Sigmoid colon (tissue), 7 donors: ENCODE measurements at places on chromosomes 1 and 21. TPM values are rescaled to one million over a fixed set of nuclear protein-coding genes. Genes with fewer than 3 reads are reported as not detected.

Gene VAV3
- 33.7 TPM for polyA plus RNA-seq

Gene OR2T2
- not detected for polyA plus RNA-seq

Gene SYT6
- 0.32 TPM for polyA plus RNA-seq

Gene SPRR2A
- polyA plus RNA-seq: not detected

Gene C8A
- not detected for polyA plus RNA-seq

Gene RHCE
- polyA plus RNA-seq: not detected

Gene FCGR2B
- 20.3 TPM for polyA plus RNA-seq

Gene ZNF695
- polyA plus RNA-seq: under 0.01 TPM

Gene C1QC
- polyA plus RNA-seq: 94.3 TPM

Gene TRPM2
- polyA plus RNA-seq: 2.4 TPM

Gene CFHR4
- polyA plus RNA-seq: not detected

Gene ZNF362
- polyA plus RNA-seq: 3.5 TPM

Gene ANGPTL1
- 20.7 TPM for polyA plus RNA-seq

Gene C2CD4D
- 0.20 TPM for polyA plus RNA-seq

Gene WNT2B
- polyA plus RNA-seq: 1.2 TPM

Gene FMO1
- 0.60 TPM for polyA plus RNA-seq

Gene SYCP1
- polyA plus RNA-seq: not detected

Gene PTPRF
- polyA plus RNA-seq: 18.6 TPM

Gene KCNA3
- polyA plus RNA-seq: not detected

Gene DENND2D
- polyA plus RNA-seq: 34.2 TPM

Gene TAS1R1
- polyA plus RNA-seq: not detected

Gene PEF1
- 74.2 TPM for polyA plus RNA-seq

Gene STIL
- 2.4 TPM for polyA plus RNA-seq

Gene GUCA2B
- polyA plus RNA-seq: 480 TPM

Gene ASTN1
- polyA plus RNA-seq: not detected

Gene CR1
- polyA plus RNA-seq: 7.9 TPM

Gene CD1D
- 5.9 TPM for polyA plus RNA-seq

Gene NUAK2
- polyA plus RNA-seq: 14.3 TPM

Gene AIRE
- polyA plus RNA-seq: 0.61 TPM

Gene PTPN22
- 4.4 TPM for polyA plus RNA-seq

Gene OR2L13
- polyA plus RNA-seq: not detected

Gene GNG4
- 31.9 TPM for polyA plus RNA-seq

Gene INSRR
- 0.06 TPM for polyA plus RNA-seq

Gene HPCA
- polyA plus RNA-seq: 1.2 TPM

Gene TMIGD3
- 3.4 TPM for polyA plus RNA-seq

Gene CAPN8
- 63.8 TPM for polyA plus RNA-seq

Gene TMEM125
- polyA plus RNA-seq: 41.7 TPM

Gene PLA2G2F
- 0.60 TPM for polyA plus RNA-seq

Gene C1orf115
- polyA plus RNA-seq: 114 TPM

Gene SPRR2E
- polyA plus RNA-seq: not detected

Gene NHLH2
- not detected for polyA plus RNA-seq

Gene MRPS15
- polyA plus RNA-seq: 81.1 TPM

Gene TOMM20
- polyA plus RNA-seq: 79.3 TPM

Gene HAPLN2
- not detected for polyA plus RNA-seq

Gene RPE65
- polyA plus RNA-seq: not detected

Gene SAMSN1
- 16.4 TPM for polyA plus RNA-seq

Gene PADI1
- polyA plus RNA-seq: 0.92 TPM

Gene RAB3B
- 1.5 TPM for polyA plus RNA-seq

Gene RHD
- polyA plus RNA-seq: not detected

Gene FAM151A
- polyA plus RNA-seq: 3.7 TPM

Gene LDLRAD2
- 0.23 TPM for polyA plus RNA-seq

Gene AMY1C
- not detected for polyA plus RNA-seq
